ENCODE measurements at places on chromosomes 2 and 18. TPM values are rescaled to one million over a fixed set of nuclear protein-coding genes. Genes with fewer than 3 reads are reported as not detected.

- H3K4me3 ChIP-seq = no peak overlapping the region
- no peak for DNase-seq
- peaks cover 18% of the 10 kb centered on the region for H3K4me1 ChIP-seq
- H3K27me3 ChIP-seq = no peaks in the 10 kb centered on the region
- no peaks in the 10 kb centered on the region for H3K36me3 ChIP-seq
- H3K27ac ChIP-seq = no peak overlapping the region
Measured at GRCh38 chr2:191864628-191865374, 17.9 kb upstream of the CAVIN2 start.

- no peak overlapping the region for H3K4me3 ChIP-seq
- no peak overlapping the region for H3K27ac ChIP-seq
- peaks cover 19% of the 10 kb centered on the region for H3K27me3 ChIP-seq
- DNase-seq = no peak
Measured at GRCh38 chr2:109213646-109214433, 84.8 kb downstream of the SH3RF3 start.

- no peak overlapping the region for H3K4me3 ChIP-seq
- H3K27ac ChIP-seq = no peak overlapping the region
- DNase-seq = no peak
- H3K4me1 ChIP-seq = no peaks in the 10 kb centered on the region
- no peaks in the 10 kb centered on the region for H3K27me3 ChIP-seq
Measured at GRCh38 chr18:37225279-37225678, 340.3 kb downstream of the CELF4 start.

DNA sequence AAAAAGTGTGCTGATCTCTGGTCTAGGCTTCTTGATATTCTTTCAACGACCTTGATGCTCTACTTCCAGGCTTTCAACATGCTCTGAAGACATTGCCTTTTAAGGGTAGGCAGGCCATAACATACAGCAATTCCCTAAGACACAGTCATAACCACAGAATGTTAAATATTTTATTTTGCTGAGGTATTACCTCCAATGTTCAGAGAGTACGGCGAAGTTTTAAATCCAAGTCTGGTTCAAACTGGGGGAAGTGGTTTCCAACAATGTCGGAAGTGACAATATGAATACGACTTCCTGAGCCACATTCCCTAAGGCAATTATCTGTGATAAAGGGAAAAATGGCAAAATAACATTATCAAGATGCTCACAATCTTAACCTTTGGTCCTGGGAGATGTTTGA lies 1077.9 kb upstream of the PIK3C3 start:
- H3K4me1 ChIP-seq = no peaks in the 10 kb centered on the region
- no peak overlapping the region for H3K4me3 ChIP-seq
- H3K27me3 ChIP-seq = no peaks in the 10 kb centered on the region
- no peak for DNase-seq

- H3K4me3 ChIP-seq = no peak overlapping the region
- H3K36me3 ChIP-seq = no peaks in the 10 kb centered on the region
- H3K27me3 ChIP-seq = peaks cover 14% of the 10 kb centered on the region
- H3K27ac ChIP-seq = no peak overlapping the region
- DNase-seq = no peak
- H3K4me1 ChIP-seq = peaks cover 9% of the 10 kb centered on the region
Measured at GRCh38 chr2:129922571-129923264, 56.7 kb upstream of the RAB6C start.

DNA sequence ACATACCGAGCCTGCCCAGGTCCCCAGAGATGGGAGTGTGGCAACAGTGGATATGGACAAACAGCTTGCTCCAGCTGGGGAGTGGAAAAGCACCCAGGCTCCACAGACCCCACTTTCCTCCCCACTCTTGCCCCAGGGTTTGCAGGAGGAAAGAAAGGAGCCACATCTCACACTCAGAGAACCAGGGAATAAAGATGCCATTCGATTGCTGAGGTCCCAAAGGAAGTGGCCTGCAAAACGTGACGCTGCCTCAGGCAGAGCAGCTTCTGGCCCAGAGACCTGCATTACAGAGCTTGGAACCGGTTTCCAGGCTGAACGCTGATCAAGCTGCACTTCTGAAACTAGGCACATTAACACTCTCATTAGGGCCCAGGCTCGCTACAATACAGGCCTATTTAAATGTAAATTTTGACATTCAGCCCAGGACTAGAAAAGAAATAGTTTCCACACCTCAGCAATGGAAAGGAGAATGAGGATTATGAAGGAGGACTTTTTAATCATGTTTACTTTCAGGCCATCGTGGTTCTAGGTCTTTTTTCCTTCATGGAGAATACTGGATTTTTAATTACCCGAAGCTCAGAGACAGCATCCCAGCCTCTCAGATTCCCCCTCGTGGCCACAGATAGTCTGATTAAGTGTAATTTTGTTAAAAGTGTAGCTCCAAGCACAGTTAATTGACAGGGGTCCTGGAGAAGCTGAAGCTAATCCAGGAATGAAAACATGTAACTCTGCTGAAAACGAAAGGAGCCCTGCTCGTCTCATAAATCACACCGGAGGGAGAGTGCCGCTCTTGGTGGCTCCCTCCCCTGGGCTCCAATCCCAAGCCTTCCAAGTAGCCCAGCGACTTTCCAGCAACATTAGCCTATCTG lies 221.3 kb upstream of the RAB6C start:
- H3K36me3 ChIP-seq = no peaks in the 10 kb centered on the region
- peak; percentile 43 for DNase-seq
- H3K4me3 ChIP-seq = no peak overlapping the region
- H3K27ac ChIP-seq = no peak overlapping the region

DNA sequence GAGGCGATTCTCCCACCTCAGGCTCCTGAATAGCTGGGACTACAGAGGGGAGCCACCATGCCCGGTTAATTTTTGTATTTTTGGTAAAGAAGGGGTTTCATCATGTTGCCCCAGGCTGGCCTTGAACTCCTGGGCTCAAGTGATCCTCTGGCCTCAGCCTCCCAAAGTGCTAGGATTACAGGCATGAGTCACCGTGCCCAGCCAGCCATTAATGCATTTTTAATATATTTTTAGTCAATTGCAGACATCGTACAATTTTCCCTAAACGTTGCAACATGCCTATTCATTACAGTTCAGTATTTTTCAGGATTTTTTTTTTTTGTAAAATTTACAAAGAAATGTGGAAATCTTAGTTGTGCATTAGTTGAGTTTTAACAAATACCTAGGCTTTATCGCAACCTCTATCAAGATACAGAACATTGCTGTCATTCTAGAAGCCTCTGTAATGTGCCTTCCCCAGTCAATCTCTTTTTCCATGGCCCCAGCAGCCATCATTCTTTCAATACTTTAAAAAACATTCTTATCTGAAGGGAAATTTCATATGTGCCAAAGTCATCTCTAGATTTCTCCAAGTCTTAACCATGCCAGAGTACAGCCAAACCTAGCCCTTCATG lies 14.7 kb downstream of the NABP1 start:
- H3K27ac ChIP-seq = no peak overlapping the region
- H3K27me3 ChIP-seq = no peaks in the 10 kb centered on the region
- H3K4me3 ChIP-seq = no peak overlapping the region
- no peak for DNase-seq
- H3K4me1 ChIP-seq = peaks cover 5% of the 10 kb centered on the region
- no peaks in the 10 kb centered on the region for H3K36me3 ChIP-seq

- H3K4me3 ChIP-seq = no peak overlapping the region
- H3K27ac ChIP-seq = peak overlapping the region; percentile 43
- H3K36me3 ChIP-seq = peaks cover 2% of the 10 kb centered on the region
- H3K4me1 ChIP-seq = no peaks in the 10 kb centered on the region
Measured at GRCh38 chr2:42223855-42224268, 54.7 kb downstream of the EML4 start.

DNA sequence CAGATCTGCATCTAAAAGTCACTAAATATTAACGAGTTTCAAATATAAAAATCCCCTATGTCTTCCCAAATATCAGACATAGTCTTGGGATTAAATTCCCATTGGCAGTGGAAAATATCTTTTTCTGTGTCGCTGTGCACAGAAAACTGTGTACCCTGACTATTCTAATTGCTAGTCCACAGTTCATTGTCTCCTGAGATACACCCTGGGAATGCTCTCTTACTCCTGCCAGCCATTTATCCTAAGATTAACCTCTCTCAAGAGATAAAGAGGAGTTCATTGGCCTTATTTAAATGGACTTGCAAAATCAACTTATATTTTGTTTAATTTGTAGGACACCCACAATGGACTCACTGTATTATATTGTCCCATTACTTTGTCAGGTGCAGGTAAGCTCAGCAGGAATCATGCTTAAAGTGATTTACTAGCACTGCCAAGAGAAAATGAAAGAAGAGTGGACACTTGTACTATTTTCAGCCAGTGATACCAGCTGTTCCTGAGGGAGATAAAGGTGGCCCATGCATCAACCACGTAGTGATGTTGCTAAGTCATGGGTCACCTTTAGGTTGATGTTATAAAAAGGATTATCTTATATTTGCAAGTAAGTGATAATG lies 553.8 kb downstream of the PIK3C3 start:
- DNase-seq = no peak
- H3K27me3 ChIP-seq = no peaks in the 10 kb centered on the region
- H3K36me3 ChIP-seq = no peaks in the 10 kb centered on the region
- no peaks in the 10 kb centered on the region for H3K4me1 ChIP-seq
- H3K27ac ChIP-seq = no peak overlapping the region
- H3K4me3 ChIP-seq = no peak overlapping the region

GRCh38 chr18:49944663-49945062 lies 131.3 kb upstream of the ACAA2 start:
- no peaks in the 10 kb centered on the region for H3K4me1 ChIP-seq
- H3K36me3 ChIP-seq = no peaks in the 10 kb centered on the region
- no peak overlapping the region for H3K4me3 ChIP-seq
- DNase-seq = peak; percentile 13
- no peaks in the 10 kb centered on the region for H3K27me3 ChIP-seq

The DES gene
- 2,854 TPM for total RNA-seq

The ATF2 gene
- 33.2 TPM for total RNA-seq

The IL36B gene
- total RNA-seq = not detected
